SJSA1 (cell line): ENCODE measurements at places on chromosomes 3 and 15.

DNA sequence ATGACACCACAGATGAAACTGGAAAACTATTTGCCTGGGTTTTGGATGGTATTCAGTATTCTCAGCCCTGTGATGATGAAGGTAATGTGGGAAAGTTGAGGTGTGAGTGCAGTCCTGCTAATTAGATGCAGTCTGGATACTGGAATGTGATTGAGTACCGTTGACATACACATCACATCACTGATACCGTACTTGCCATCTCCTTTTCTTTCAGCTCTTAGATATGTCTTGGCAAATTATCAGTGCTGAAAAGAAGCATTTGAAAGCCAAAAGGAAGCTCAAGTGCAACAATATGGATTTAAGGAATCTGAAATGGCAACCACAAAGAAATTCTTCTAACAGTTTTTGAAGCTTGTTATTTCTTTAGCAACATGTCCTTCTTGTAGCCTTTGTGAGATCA lies 381.4 kb upstream of the TGFBR2 start:
- no peak for DNase-seq

DNA sequence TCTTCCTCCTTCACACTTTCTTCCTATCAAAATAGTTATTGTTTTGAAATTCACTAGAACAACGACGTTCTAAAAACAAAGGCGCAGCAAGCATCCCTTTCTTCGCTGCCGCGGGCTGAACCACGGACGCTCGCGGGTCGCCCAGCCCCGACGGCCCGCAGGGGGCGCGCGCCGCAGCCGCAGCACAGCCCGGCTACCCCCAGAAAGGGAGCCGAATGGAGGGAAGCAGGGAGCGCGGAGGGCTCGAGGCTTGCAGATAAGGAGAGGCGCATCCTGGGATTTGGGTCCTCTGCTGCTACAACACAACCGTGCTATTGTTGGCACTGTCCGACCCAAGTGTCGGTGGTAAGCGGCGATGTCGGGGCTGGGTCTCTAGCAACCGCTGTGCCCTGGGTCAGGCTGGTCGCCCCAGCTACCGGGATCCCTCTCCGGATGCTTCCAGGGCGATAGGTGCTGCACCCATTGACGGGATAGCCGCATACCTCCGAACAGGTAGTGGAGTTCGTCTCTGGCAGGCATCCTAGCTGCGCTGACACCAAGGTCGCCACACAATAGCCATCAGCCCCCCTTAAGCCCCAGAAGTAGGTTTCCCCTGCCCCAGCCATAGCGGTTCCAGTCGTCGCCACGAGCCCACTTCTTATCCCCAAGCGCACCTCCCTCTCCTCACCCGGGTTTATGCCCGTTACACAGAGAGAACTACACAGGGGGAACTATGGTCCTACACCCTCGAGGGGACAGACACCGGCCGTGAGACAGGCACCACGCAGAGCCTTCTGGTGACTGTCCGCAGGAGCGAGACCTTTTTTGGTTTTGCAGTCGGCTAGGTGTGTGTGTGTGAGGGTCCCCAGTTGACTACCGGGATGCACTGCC lies 6.0 kb downstream of the ONECUT1 start:
- DNase-seq = peak; percentile 28

- no peak for DNase-seq
Observed at GRCh38 chr3:189149203-189149602, 22.6 kb upstream of the TPRG1 start.

- no peak for DNase-seq
Observed at GRCh38 chr3:32414522-32415202, 23.0 kb downstream of the CMTM7 start.

DNA sequence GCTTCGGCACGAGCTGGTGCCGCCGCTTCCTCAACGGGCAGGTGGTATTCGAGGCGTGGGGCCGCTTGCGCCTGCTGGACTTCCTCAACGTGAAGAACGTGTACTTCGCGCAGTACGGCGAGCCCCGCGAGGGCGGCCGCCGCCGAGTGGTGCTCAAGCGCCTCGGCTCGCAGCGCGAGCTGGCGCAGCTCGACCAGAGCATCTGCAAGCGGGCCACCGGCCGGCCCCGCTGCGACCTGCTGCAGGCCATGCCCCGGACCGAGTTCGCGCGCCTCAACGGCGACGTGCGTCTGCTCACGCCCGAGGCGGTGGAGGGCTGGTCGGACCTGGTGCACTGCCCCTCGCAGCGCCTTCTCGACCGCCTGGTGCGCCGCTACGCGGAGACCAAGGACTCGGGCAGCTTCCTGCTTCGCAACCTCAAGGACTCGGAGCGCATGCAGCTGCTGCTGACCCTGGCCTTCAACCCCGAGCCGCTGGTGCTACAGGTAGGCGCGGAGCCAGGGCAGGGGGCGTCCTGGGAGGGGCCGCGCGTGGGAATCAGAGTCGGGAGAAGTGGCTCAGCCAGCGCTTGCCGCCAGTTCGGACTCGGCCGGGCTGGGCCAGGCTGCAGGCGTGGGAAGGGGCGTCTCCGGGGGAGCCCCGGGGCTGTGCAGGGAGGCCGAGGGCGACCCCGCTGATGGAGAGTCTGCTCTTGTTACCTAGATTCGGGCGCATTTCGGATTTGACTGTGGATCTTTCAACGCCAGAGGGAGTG lies 1.1 kb downstream of the DIPK2A start:
- peak; percentile 48 for DNase-seq

GRCh38 chr3:138461246-138461645 lies 26.8 kb downstream of the ESYT3 start:
- DNase-seq = peak; percentile 11

GRCh38 chr3:127578168-127578567 lies 12.4 kb downstream of the TPRA1 start:
- DNase-seq = no peak

DNA sequence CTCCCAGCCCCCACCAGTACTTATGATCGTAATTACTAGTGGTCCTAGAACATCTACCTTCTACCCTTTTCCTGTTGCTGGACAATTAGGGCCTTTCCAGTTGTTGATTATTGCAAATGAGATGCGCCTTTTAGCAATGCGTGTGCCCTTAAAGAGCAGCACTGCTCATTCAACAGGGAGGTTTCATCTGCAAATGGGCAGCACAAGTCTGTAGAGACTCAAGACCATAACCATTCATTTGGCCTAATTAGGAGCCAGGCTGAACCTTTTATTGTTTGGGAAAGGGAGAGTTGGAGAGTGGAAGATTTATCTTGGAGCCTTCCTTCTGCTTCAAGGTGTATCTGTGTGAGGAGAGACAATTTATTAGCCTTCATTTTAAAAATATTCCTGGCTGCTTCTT lies 42.3 kb downstream of the BOC start:
- DNase-seq = no peak

- no peak for DNase-seq
Observed at GRCh38 chr3:28646435-28646834, 297.8 kb upstream of the AZI2 start.

DNA sequence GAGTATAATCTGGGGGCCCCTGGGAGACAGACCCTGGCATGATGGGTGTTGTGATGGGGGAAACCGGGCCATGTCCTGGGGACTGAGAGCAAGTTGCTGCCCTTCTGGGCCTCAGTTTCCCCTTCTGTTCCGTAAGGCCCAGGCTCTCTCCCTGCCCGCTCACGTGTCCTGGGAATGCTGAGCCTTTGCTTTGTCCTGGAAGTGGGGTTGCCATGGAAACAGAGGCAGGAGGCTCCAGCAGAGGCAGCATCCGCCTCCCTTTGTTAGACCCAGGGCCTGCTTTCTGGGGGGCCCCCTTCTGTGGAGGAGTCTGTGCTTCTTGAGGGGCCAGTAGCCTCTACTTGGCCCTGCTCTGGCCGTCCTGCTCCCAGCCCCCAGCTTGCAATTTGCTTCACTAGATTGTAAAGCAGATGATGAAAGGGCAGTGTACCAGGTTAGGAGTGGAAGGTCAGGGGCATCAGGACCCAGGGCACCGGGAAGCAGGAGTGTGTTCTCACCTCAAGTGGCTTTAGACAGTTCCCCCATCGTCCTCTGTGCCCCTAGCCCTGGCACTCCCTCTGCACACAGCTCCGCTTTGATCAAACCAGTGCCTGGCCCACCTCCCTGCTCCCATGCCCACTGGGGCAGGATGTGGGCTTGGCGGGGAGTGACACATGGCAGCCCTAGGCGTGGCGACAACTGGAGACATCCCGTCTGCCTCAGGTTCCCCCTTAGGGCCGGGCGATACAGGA lies 105.6 kb downstream of the FBLN2 start:
- DNase-seq = no peak

DNA sequence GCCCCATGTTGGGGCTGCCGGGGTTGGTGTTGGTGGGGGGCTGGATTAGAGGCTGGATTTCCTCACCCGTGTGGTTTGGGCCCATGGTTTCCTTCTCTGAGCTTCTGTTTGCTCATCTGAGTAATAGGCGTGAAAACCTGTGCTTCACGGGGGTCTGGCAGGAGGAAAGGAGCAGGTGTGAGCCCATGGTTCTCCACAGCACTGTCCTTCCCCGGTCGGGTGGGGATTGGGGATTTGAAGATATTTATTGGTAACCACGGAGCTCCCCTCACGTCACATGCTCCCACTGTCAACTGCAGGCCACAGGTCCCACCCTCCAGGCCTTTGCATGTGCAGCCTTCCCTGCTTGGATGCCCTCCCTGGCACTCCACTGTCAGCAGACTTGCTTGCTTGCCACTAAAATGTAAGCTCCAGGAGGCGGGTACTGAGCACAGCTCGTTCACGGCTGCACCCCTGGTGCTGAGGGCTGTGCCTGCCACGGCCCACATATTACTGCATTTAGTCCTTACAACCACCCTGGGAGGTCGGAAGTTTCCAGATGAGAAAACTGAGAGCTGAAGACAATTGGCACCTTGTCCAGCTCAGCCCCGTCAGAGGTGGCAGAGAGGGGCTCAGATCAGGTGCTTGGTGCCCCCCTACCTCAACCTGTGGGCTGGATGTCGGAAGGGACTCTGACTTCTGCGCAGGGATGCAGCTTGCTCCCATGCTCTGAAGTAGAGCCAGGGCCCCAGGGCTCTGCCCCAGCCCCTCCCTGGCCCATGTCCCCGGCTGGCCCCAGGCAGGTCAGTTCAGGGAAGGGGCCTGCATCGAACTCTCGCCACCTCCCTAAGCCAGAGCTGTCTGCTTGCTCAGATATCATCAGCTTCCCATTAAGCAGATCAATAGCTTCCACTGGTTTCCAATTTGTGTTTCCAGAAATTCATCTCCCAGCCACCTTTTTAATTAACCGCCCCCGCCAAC lies 29.4 kb upstream of the IQSEC1 start:
- DNase-seq = no peak

DNA sequence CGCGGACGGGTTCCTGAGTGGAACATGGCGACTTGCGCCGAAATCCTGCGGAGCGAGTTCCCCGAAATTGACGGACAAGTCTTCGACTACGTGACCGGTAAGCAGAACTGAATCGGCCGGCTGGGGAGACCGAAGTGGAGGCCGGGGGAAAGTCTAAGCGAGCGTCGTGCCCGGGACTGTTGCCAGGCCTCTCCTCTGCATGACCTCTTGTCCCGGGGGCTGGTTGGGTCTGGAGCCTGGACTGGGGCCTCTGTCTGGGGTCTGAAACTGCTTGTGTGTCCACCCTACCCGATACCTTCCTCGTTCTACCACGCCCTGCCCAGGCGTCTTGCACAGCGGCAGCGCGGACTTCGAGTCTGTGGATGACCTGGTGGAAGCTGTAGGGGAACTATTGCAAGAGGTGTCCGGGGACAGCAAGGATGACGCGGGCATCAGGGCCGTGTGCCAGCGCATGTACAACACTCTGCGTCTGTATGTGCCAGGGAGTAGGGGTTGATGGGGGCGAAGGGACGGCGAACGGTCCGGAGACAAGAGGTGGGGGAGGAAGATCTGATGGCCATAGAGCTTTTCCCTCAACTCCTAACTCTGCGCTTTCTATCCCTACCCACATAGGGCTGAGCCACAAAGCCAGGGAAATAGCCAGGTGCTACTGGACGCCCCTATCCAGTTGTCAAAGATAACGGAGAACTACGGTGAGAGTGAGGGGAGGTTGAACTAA lies at the start of gene ABCF3:
TSS of gene ABCF3 (plus strand) at position 16 of the 718 bp plus-strand sequence. CDS start at position 25, 9 bp downstream.
- DNase-seq = no peak

GRCh38 chr15:36414670-36415069 lies 164.8 kb upstream of the CDIN1 start:
- no peak for DNase-seq

- peak; percentile 62 for DNase-seq
Observed at GRCh38 chr15:32671339-32672325, 30.1 kb downstream of the SCG5 start.

DNA sequence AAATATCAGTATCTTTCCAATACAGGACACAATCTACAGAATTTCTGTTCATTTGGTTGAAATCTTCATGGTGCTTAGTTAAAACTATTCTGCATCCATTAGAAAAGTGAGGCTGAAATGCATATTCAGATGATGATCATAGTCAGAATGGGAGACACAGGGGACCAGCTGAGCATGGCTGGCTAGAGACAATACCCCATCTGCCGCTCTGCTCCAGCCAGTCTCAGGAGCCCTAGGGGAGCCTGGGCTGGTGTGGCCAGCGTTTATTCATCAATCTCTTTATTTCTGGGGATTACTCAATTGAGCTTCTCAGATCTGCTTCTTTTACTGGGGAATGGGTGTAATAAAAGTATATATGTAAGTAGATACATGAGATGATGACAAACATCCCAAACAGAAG lies 470.9 kb upstream of the CDIN1 start:
- DNase-seq = no peak

- no peak for DNase-seq
Observed at GRCh38 chr3:188742755-188743550, 428.8 kb upstream of the TPRG1 start.

- DNase-seq = no peak
Observed at GRCh38 chr3:46059432-46059831, 32.1 kb upstream of the XCR1 start.

GRCh38 chr15:65909831-65910230 lies 40.5 kb downstream of the RAB11A start:
- DNase-seq = no peak

GRCh38 chr15:61974759-61975158 lies 85.5 kb downstream of the VPS13C start:
- no peak for DNase-seq

GRCh38 chr3:24232784-24233183 lies 261.9 kb downstream of the THRB start:
- DNase-seq = no peak

- DNase-seq = no peak
Observed at GRCh38 chr3:18370672-18371071, 54.5 kb downstream of the SATB1 start.
